CD4-positive, alpha-beta T cell treated with Interleukin-10 for 1 hour (primary cell): ENCODE measurements at places on chromosomes 7 and 10.

- peak; percentile 80 for DNase-seq
Observed at GRCh38 chr10:94545391-94546048, at the start of gene HELLS. HELLS (plus strand) TSS chr10:94545788; CDS start chr10:94545922, 134 bp downstream.

- no peak for DNase-seq
Observed at GRCh38 chr10:32501906-32502305, 56.0 kb downstream of the CCDC7 start.

- no peak for DNase-seq
Observed at GRCh38 chr10:29151005-29151404, 137.9 kb upstream of the LYZL1 start.

- DNase-seq, result no peak
Observed at GRCh38 chr10:128498746-128499145, 372.5 kb upstream of the MKI67 start.

- peak; percentile 24 for DNase-seq
Observed at GRCh38 chr7:1020849-1021251, 23.5 kb upstream of the GPR146 start.

- no peak for DNase-seq
Observed at GRCh38 chr7:35707422-35707821, 12.5 kb upstream of the HERPUD2 start.

GRCh38 chr10:58704226-58704625, 191.6 kb downstream of the BICC1 start:
- DNase-seq, result no peak
